Ureter (tissue), 1 donor: ENCODE measurements at places on chromosomes 7 and 10.

GRCh38 chr10:68959695-68960527, 3.9 kb downstream of the DDX21 start:
- no peak for DNase-seq

- no peak for DNase-seq
Observed at GRCh38 chr7:67620216-67620933, 623.7 kb downstream of the TYW1 start.

DNA sequence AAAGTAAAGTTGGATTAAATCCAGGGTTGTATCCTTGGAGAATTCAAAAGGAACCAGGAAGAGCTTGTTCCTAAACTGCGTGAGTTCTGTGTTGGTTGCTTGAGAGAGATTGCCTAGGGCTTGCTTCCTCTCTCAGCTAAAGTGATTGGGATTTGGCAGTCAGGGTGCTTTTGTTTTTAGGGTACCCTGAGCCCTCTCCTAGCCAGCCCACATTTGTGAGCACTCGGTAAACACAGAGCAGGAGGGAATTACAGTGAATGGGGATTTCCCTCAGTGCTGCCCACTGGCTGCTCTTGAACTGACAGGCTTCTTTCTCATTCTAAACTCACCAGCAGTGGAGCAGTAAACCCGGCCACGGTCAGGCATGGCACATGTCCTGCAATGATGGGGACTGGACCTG, 146.9 kb downstream of the TPST1 start:
- no peak for DNase-seq

- DNase-seq: no peak
Observed at GRCh38 chr7:41750661-41751540, 48.0 kb upstream of the INHBA start.

DNA sequence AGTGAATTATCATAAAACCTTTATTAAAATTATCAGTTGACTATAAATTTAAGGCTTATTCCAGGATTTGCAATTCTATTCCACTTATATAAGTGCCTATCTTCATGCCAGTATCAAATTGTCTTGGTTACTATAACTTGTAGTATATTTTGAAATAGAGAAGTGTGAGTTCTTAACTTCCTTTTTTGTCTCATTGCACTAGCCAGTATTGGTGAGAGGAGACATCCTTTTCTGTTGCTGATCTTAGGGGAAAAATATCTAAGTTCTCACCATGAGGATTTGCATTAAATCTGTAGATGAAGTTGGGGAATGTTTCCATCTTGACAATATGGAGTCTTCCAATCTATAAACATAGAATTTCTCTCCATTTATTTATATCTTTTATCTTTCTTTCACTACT, 104.2 kb upstream of the MKI67 start:
- no peak for DNase-seq

DNA sequence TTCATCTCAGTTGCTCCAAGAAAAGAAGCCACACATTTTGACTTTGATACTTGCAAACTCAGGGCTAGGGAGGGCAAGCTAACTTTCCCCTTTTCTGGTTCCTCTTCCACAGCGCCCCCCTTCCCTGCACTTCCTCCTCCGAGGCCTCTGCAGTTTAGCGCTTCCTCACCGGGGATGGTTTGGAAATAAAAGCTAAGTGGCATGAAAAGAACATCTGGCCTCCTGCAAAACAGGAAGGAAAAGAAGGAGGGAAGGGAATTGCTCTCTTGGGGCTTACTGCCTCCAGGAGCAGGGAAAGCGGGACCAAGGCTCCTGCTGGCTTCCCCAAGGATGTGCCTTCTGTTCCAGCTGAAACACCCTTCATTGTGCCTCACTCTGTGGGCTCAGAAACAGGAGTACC, 42.3 kb downstream of the PRKCQ start:
- DNase-seq: no peak

GRCh38 chr10:118965645-118966044, 63.9 kb upstream of the NANOS1 start:
- no peak for DNase-seq

- no peak for DNase-seq
Observed at GRCh38 chr7:87359366-87359765, 13.9 kb downstream of the CROT start.

- no peak for DNase-seq
Observed at GRCh38 chr7:80644054-80644453, 5.6 kb downstream of the CD36 start.

- DNase-seq: no peak
Observed at GRCh38 chr10:125085258-125086054, 74.9 kb downstream of the CTBP2 start.

DNA sequence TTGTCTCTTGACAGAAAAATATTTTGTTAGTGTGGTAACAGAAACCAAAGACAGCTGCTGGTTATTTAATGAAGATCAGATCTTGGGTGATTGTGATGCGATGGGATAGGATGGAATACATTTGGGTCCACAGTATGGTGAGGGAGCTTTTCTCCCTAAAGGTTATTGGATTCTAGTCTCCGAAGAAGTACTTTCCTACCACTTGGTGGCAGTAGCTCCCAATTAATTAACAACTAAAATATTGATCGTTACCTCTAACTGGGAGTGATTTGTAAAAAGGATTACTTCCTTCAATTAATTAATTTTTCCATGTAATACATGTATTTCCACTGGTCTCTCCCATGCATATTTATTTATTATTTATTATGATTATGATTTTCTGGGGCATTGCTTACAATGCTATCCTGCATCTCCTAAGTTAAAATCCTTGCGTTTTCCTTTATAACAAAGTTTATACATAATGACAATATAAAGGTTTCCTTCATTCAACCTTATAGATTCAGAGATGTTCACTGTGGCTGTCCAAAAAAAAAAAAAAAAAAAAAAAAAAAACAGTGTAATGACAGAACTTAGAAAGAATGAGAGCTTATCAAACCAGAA, 25.6 kb downstream of the TMEM196 start:
- no peak for DNase-seq

DNA sequence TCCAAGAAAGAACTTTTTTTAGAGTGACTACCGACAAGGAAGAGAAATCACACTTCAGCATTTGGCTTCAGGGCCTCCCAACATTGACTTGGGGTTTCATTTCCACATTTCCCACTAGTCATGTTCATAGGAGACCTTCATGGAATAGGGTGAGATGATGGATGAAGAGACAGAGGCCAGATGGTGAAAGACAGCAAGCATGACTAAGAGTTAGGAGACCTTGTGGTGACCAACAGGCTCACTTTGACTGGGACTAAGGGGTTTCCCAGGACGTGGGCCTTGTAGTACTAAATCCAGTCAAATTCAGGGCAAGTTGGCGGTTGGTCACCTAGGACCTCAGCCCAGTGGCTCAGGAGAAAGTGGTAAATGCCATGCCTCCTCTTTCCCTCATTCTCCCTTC, 3.0 kb upstream of the GIMAP5 start:
- no peak for DNase-seq
